Vein endothelial cell (primary cell): ENCODE measurements at places on chromosomes 4 and X. TPM values are rescaled to one million over a fixed set of nuclear protein-coding genes. Genes with fewer than 3 reads are reported as not detected.

Gene PFKFB1
- total RNA-seq: under 0.01 and 0.10 TPM in 2 replicates

Gene MCF2
- total RNA-seq: under 0.01 TPM in 1 of 2 replicates, not detected in the other

Gene GRIA3
- total RNA-seq: not detected in 2 replicates

Gene TSPAN7
- 4.2 and 9.6 TPM in 2 replicates for total RNA-seq

Gene CXCL1
- total RNA-seq: 51.0 and 69.6 TPM in 2 replicates

Gene CT47B1
- total RNA-seq: not detected in 2 replicates

Gene DCX
- total RNA-seq: not detected in 2 replicates

Gene UXT
- total RNA-seq: 88.7 and 91.1 TPM in 2 replicates

Gene TACC3
- 13.1 and 19.5 TPM in 2 replicates for total RNA-seq

Gene OCIAD2
- total RNA-seq: 63.7 and 83.3 TPM in 2 replicates

Gene HELT
- total RNA-seq: not detected in 2 replicates

Gene GSX2
- total RNA-seq: not detected in 2 replicates

Gene ABCB7
- total RNA-seq: 19.5 and 42.1 TPM in 2 replicates

Gene ADGRG4
- total RNA-seq: under 0.01 TPM in 1 of 2 replicates, not detected in the other

Gene SSX2B
- total RNA-seq: not detected in 2 replicates

Gene CTAG2
- total RNA-seq: not detected in 2 replicates

Gene ZFYVE28
- total RNA-seq: 8.5 and 11.4 TPM in 2 replicates

Gene TLR6
- total RNA-seq: 2.3 and 4.8 TPM in 2 replicates

Gene DUX4
- not detected in 2 replicates for total RNA-seq

Gene CXCL5
- 0.33 and 0.96 TPM in 2 replicates for total RNA-seq

Gene PAGE2
- not detected in 2 replicates for total RNA-seq

Gene LARP7
- total RNA-seq: 17.3 and 25.3 TPM in 2 replicates

Gene MAGEA2
- total RNA-seq: not detected in 2 replicates

Gene ASIC5
- not detected in 2 replicates for total RNA-seq

Gene CENPVL2
- total RNA-seq: not detected in 2 replicates

Gene PORCN
- 8.7 and 12.1 TPM in 2 replicates for total RNA-seq

Gene DDX60
- 11.1 and 14.7 TPM in 2 replicates for total RNA-seq

Gene TASL
- not detected in 2 replicates for total RNA-seq

Gene MAGEA6
- total RNA-seq: not detected in 2 replicates

Gene H2AZ1
- total RNA-seq: 344 and 418 TPM in 2 replicates

Gene HTN3
- not detected in 2 replicates for total RNA-seq

Gene SPOCK3
- 0.10 TPM in 1 of 2 replicates, not detected in the other for total RNA-seq

Gene TEC
- 0.65 and 1.1 TPM in 2 replicates for total RNA-seq

Gene TRPC3
- total RNA-seq: not detected in 2 replicates

Gene RADX
- total RNA-seq: under 0.01 and 0.10 TPM in 2 replicates

Gene ARAP2
- 0.10 TPM in 1 of 2 replicates, not detected in the other for total RNA-seq

Gene CLGN
- total RNA-seq: 0.67 and 0.98 TPM in 2 replicates

Gene NDP
- total RNA-seq: 0.33 and 0.48 TPM in 2 replicates

Gene UCP1
- total RNA-seq: not detected in 2 replicates

Gene STATH
- total RNA-seq: not detected in 2 replicates
